Naive thymus-derived CD4-positive, alpha-beta T cell (primary cell): ENCODE measurements at places on chromosomes 11 and 22. TPM values are rescaled to one million over a fixed set of nuclear protein-coding genes. Genes with fewer than 3 reads are reported as not detected.
A peak's percentile ranks its signal among the peaks of the same experiment; 100 is the strongest.

GRCh38 chr22:50398831-50399648, 55.9 kb downstream of the PPP6R2 start:
- no peaks in the 10 kb centered on the region for H3K27me3 ChIP-seq
- H3K4me1 ChIP-seq: peaks cover 6% of the 10 kb centered on the region
- H3K4me3 ChIP-seq: no peak overlapping the region
- DNase-seq: no peak
- no peaks in the 10 kb centered on the region for H3K36me3 ChIP-seq

NUP98 gene
- 104 TPM for total RNA-seq

- no peak overlapping the region for H3K27ac ChIP-seq
- H3K36me3 ChIP-seq: no peaks in the 10 kb centered on the region
- H3K4me3 ChIP-seq: no peak overlapping the region
- no peaks in the 10 kb centered on the region for H3K27me3 ChIP-seq
- no peaks in the 10 kb centered on the region for H3K4me1 ChIP-seq
These were observed 28.4 kb downstream of the IZUMO1R start for GRCh38 chr11:94332814-94333213.

IRAG1 gene
- total RNA-seq: 1.4 TPM

OR51I2 gene
- not detected for total RNA-seq

DNA sequence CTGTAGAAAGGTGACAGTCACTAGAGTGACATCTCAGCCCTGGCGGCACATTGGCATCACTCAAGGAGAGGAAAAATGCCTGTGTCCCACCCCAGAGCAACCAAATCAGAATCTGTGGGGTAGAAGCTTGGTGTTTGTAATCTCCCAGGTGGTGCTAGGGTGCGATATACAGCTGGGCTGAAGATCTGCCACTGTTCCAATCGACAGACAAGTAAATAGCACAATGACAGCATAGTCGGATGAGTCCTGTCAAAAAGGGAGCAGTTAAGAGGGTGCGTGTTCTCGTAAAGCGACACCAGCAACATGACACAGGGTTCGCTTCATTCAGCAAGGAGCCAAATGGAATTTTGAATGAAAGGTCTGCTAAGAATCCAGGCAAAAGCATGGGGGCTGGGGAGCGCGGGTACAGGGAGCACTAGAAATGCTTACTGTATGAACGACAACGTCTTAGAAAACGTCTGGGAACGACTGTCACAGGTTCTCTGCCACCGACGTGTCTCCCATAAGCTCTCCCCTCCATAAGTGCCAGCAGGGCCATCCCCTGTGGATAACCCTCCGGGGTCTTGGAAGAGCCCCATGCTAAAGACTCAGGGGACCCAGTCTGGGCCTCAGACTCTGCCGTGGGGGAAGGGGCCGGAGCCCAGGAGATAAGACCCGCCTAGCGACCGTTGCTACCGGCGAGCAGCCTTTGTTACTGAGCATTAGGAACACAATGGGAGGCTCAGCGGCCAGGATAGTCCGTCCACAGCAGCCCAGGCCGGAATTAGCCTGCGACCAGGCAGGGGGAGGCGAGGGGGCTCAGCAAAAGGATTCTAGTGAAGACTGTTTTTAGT, 20.8 kb downstream of the ADA2 start:
- no peak overlapping the region for H3K4me3 ChIP-seq
- no peak for DNase-seq
- H3K27ac ChIP-seq: no peak overlapping the region
- H3K4me1 ChIP-seq: no peaks in the 10 kb centered on the region
- peaks cover 9% of the 10 kb centered on the region for H3K36me3 ChIP-seq

DNA sequence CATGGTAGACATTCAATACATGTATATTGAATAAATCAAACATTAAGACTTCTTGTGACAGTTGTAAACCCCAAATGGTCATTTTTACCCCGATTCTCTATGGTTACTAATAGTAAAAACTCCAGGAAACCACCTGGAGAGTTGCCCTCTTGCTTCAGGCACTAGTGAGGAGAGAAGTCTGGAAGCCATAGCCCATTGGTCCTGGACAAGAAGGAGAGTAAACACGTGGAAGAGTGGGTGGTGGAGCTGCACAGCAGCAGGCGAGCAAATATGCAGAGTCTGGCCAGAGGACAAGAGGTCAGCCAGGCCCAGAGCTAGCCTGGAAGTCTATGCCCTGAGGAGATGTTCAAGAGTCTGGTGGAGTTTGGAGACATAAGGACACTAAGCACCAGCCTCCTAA, 17.7 kb downstream of the DCHS1 start:
- no peak for DNase-seq
- no peak overlapping the region for H3K4me3 ChIP-seq
- no peaks in the 10 kb centered on the region for H3K27me3 ChIP-seq
- peaks cover 30% of the 10 kb centered on the region for H3K36me3 ChIP-seq

TYMP gene
- 159 TPM for total RNA-seq

HEPACAM gene
- not detected for total RNA-seq

DNA sequence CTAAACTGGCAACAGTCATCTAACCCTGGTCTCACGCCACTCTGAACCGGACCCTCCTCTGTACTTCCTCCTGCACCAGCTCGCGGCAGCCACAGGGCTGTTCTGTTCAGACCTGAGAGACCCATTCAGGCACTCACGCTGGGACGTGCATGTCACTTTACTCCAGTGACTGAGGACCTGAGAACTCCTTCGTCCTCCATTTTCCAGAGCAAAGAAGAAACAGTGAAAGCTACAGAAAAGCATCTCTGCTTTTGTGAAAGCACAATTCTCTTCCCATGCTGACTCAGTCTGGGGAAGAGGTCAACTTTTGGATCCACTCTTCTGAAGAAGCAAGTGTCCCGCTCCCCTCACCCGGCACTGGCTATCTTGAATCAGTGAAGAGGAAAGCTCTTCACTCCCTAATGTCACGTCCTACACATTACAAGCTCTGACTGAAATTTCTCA, 24.5 kb downstream of the PISD start:
- H3K36me3 ChIP-seq: no peaks in the 10 kb centered on the region
- H3K4me1 ChIP-seq: peaks cover 7% of the 10 kb centered on the region
- DNase-seq: no peak

- no peak for DNase-seq
- H3K27ac ChIP-seq: no peak overlapping the region
- no peaks in the 10 kb centered on the region for H3K36me3 ChIP-seq
- no peaks in the 10 kb centered on the region for H3K4me1 ChIP-seq
These were observed 276.5 kb downstream of the LUZP2 start for GRCh38 chr11:24773322-24773721.

SLN gene
- total RNA-seq: not detected

MCAM gene
- total RNA-seq: 0.08 TPM

GRCh38 chr11:316031-316701, 2.3 kb downstream of the IFITM1 start:
- DNase-seq: no peak
- H3K36me3 ChIP-seq: peaks cover 8% of the 10 kb centered on the region
- H3K4me1 ChIP-seq: peaks cover 30% of the 10 kb centered on the region
- peak overlapping the region; percentile 71 for H3K4me3 ChIP-seq
- H3K27ac ChIP-seq: peak overlapping the region; percentile 95

GRCh38 chr11:19460718-19461405, 220.1 kb upstream of the E2F8 start:
- H3K27me3 ChIP-seq: no peaks in the 10 kb centered on the region
- no peak overlapping the region for H3K27ac ChIP-seq
- H3K36me3 ChIP-seq: no peaks in the 10 kb centered on the region
- H3K4me1 ChIP-seq: no peaks in the 10 kb centered on the region

- H3K27me3 ChIP-seq: no peaks in the 10 kb centered on the region
- DNase-seq: no peak
- no peaks in the 10 kb centered on the region for H3K4me1 ChIP-seq
- peak overlapping the region; percentile 18 for H3K27ac ChIP-seq
- H3K4me3 ChIP-seq: no peak overlapping the region
These were observed 187.9 kb downstream of the ETS1 start for GRCh38 chr11:128399251-128400121.

- no peaks in the 10 kb centered on the region for H3K36me3 ChIP-seq
- no peak overlapping the region for H3K4me3 ChIP-seq
- H3K27ac ChIP-seq: no peak overlapping the region
- DNase-seq: no peak
These were observed 172.3 kb upstream of the SOX6 start for GRCh38 chr11:16528639-16529038.

SLC17A6 gene
- not detected for total RNA-seq

DNA sequence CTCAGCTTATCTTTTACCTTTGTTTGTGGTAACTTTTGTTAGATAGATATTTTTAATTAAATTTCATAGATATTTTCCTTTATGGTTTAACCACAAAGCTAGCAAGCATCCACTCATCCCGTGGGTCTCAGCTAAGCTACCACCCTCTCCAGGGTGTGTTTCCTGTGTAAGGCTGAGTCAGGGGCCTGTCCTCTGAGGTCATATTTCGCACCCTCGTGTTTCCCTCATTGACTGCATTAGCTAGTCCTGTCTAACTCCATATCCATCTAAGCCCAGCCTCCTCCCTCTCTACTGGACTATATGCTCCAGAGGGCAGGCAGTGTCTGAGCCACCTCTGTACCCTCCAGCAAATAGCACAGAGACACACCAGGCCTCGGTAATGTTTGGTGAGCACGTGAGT, 16.7 kb downstream of the XRRA1 start:
- no peaks in the 10 kb centered on the region for H3K27me3 ChIP-seq
- no peaks in the 10 kb centered on the region for H3K4me1 ChIP-seq
- H3K27ac ChIP-seq: no peak overlapping the region
- H3K36me3 ChIP-seq: peaks cover 14% of the 10 kb centered on the region
- no peak overlapping the region for H3K4me3 ChIP-seq
- no peak for DNase-seq

MMP13 gene
- total RNA-seq: not detected

SEPTIN3 gene
- 0.13 TPM for total RNA-seq

- H3K36me3 ChIP-seq: peaks cover 6% of the 10 kb centered on the region
- H3K27ac ChIP-seq: no peak overlapping the region
- H3K4me1 ChIP-seq: no peaks in the 10 kb centered on the region
- H3K27me3 ChIP-seq: no peaks in the 10 kb centered on the region
These were observed 85.1 kb downstream of the DEPDC5 start for GRCh38 chr22:31838917-31839316.

APBB1 gene
- 181 TPM for total RNA-seq

- no peak for DNase-seq
- no peaks in the 10 kb centered on the region for H3K27me3 ChIP-seq
- no peak overlapping the region for H3K4me3 ChIP-seq
- H3K27ac ChIP-seq: no peak overlapping the region
- H3K36me3 ChIP-seq: no peaks in the 10 kb centered on the region
These were observed 73.2 kb downstream of the C22orf31 start for GRCh38 chr22:28988457-28988856.
